ENCODE measurements at places on chromosomes 4 and X.

DNA sequence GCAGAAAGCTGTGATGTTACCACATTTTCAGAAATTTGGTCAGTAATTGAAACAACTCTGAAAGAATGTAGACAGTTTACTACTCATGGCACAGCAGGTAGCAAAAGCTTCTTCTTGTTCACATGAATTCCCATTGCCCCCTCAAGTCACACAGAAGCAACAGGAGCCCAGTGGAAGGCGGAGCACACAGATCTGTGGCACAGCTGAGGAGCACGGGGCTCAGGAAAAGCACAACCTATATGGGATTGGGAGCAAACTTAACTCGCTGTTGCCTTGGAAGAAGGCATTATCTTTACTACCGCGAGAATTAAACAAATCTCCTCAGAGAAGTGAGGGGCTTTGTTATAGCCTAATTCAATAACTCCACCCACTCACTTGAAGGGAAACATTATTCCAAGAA, 358.5 kb downstream of the SPOCK3 start:
- no peak for DNase-seq

- no peak for DNase-seq
These were observed 113.2 kb upstream of the PPP2R3B start for GRCh38 chrX:499870-500364.

DNA sequence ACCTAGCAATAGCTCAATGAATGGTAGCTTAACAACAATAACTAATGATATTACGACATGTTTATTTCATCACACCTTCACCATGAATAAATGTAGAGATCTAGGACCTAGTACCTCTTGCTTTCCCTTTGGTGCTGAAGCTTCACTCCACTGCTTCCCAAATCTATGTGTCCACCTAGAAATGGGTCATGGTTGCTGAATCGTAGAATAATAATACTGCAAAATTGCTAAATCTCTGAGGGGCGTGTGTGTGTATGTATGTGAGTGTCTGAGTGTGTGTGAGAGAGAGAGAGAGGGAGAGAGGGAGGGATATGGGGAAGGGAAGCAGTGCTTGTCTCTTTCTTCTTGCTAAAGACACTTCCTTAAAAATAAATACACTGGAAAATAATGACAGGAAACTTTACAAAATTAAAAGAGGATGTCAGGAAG, 109.3 kb upstream of the BMP2K start:
- no peak for DNase-seq

- DNase-seq: no peak
These were observed 74.0 kb downstream of the FHDC1 start for GRCh38 chr4:153010146-153010545.

- no peak for DNase-seq
These were observed 15.6 kb downstream of the RASL11B start for GRCh38 chr4:52877694-52878093.

DNA sequence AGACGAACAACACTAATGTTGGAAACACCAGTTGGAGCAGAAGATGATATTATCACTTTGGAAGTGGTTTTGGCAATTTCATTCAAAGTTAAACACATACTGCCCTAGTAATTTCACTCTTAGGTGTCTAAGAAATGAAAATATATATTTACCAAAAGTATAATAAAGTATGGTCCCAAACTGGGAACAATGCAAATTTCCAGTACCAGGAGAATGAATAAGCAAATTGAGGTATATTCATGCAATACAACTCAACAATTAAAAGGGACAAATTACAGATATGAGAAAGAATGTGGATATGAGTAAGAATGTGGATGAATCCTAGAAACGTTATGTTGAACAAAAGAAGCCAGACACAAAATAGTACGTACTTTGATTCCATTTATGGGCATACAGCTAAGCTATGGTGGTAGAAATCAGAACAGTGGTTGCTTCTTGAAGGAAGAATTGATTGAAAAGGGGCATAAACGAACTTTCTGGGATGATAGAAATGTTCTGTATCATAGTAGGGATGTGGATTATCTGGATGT, 10.0 kb downstream of the ELMOD2 start:
- DNase-seq: no peak

DNA sequence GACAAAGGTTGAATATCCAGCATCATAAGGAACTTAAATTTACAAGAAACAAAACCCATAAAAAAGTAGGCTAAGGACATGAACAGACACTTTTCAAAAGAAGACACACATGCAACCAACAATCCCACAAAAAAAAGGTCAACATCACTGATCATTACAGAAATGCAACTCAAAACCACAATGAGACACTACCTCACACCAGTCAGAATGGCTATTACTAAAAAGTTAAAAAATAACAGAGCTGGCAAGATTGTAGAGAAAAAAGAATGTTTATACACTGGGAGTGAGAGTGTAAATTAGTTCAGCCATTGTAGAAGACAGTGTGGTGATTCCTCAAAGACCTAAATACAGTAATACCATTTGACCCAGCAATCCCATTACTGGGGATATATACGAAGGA, 474.7 kb downstream of the TRIML1 start:
- DNase-seq: no peak

GRCh38 chr4:30836231-30836630, 116.1 kb downstream of the PCDH7 start:
- no peak for DNase-seq

DNA sequence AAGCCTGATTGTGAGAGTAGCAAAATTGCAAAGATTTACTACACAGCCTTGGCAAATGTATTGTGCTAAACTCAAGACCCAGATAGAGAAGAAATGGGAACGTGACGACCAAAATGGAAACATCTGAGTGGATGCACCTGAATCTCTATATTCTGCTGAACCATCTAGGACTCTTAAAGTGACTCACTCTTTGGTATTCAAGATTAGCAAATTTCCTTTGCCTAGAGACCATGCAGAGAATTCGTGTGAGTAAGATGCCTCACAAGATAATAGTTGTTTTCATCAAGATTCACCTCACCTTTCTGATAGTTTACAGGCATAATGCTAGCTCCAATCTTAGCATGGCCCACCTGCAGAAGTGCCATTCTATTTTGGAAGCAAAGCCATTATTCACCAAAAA, 14.4 kb upstream of the ATOH1 start:
- no peak for DNase-seq
